Thoracic aorta (tissue), 2 donors: ENCODE measurements at places on chromosomes 13 and 19.

DNA sequence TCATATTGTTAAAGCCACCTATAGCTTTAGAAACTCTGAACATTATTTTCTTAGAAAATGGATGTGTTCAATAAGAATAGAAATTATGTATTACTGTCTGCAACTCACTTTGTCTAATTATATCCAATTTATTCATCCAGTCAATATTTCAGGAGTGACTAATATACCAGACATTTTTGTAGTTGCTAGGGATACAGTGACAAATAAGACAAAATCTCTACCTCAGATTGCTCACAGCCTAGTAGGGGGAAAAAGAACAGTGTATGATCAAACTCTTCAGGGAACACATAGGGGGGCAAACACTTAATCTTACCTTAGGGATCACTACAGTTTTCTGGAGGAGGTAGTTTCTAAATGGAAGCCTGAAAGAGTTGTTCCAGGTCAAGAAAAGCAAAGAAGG is 8.6 kb downstream of the BRCA2 start:
- H3K27me3 ChIP-seq: no peaks in the 10 kb centered on the region
- no peak overlapping the region for H3K4me3 ChIP-seq
- H3K4me1 ChIP-seq: peaks cover 6% of the 10 kb centered on the region
- peak overlapping the region; percentile 69 for H3K27ac ChIP-seq
- no peaks in the 10 kb centered on the region for H3K36me3 ChIP-seq
- no peak for DNase-seq

DNA sequence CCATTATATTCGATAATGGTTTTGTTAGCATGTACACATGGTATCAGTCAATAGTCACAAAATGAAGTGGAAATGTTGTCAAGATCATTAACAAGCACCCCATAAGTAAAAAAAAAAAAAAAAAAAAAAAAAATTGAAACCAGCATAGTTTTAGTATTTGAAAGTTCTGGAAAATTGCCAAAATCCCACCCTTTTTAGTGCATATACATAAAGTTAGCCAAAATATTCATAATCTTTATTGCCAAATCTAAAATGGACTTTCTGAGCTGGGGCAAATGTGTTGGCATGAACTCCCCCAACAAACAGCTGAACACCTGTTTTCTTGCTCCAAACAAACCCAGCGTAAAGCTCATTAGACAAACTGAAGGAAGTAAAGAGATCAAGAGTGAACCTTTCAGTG is 73.9 kb downstream of the MZT1 start:
- H3K36me3 ChIP-seq: no peaks in the 10 kb centered on the region
- no peak overlapping the region for H3K27ac ChIP-seq
- DNase-seq: no peak
- no peak overlapping the region for H3K4me3 ChIP-seq
- H3K27me3 ChIP-seq: no peaks in the 10 kb centered on the region

- no peaks in the 10 kb centered on the region for H3K27me3 ChIP-seq
- no peaks in the 10 kb centered on the region for H3K4me1 ChIP-seq
- no peak overlapping the region for H3K27ac ChIP-seq
- DNase-seq: no peak
- H3K4me3 ChIP-seq: no peak overlapping the region
- H3K36me3 ChIP-seq: no peaks in the 10 kb centered on the region
These were observed 142.2 kb downstream of the TBC1D4 start for GRCh38 chr13:75339635-75340374.

DNA sequence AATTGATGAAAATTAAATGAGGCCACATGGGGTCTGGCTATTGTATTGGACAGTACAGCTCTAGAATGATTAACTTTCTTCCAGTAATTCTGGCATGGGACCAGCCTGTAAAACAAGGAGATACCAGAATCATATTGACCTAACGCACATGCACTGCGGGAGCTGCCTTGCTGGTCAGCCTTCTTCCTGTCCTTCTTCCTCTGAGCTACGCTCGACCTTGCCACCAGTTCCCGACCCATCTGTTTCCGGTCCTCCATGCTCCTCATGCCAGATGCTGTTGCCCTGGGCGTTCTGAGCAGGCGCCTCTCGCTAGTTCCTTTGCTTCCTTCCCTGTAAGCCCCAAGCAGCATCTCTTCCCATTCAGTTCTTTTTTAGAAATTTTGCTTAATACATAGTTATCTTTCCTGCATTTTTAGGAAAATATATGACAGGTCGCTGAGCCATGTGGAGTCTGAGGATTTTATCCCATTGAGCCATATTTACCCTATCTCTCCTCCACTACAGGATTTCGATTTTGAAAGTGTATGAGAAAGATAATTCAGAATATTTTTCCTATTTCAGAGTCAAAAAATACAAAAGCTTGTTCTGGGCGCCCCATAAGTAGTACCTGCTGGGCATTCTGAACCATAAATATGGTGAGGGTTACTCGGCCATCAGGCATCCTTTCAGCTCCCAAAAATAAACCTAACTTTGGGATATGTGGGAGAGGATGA is 38.6 kb downstream of the TNFRSF19 start:
- peak overlapping the region; percentile 48 for H3K4me3 ChIP-seq
- peaks cover 8% of the 10 kb centered on the region for H3K4me1 ChIP-seq
- no peak overlapping the region for H3K27ac ChIP-seq
- no peaks in the 10 kb centered on the region for H3K36me3 ChIP-seq
- no peaks in the 10 kb centered on the region for H3K27me3 ChIP-seq

- no peak overlapping the region for H3K4me3 ChIP-seq
- peaks cover 3% of the 10 kb centered on the region for H3K36me3 ChIP-seq
- no peak for DNase-seq
- H3K4me1 ChIP-seq: no peaks in the 10 kb centered on the region
- H3K27me3 ChIP-seq: no peaks in the 10 kb centered on the region
- no peak overlapping the region for H3K27ac ChIP-seq
These were observed 43.2 kb downstream of the RCBTB2 start for GRCh38 chr13:48489666-48490065.

DNA sequence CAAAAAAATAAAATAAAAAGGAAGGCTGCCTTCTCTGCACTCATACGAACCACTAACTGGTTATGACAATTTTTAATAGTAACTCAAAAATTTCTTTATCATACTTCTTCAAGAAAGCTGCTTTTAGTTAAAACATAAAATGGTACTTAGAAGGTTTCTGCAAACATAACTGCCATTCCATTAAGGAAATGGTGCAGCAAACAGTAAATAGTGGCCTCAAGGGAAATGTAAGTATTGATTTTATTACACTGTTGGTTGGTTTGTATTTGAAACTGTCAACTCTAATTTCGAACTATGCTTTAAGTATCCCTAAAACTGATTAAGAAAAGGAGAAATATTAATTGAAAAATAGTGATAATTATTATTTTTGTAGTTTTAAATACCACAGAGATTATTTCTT is 278.0 kb downstream of the DACH1 start:
- H3K27ac ChIP-seq: no peak overlapping the region
- H3K36me3 ChIP-seq: no peaks in the 10 kb centered on the region
- no peak overlapping the region for H3K4me3 ChIP-seq
- no peaks in the 10 kb centered on the region for H3K27me3 ChIP-seq
- H3K4me1 ChIP-seq: no peaks in the 10 kb centered on the region

GRCh38 chr13:84843368-84843767 is 955.9 kb downstream of the SLITRK6 start:
- H3K36me3 ChIP-seq: no peaks in the 10 kb centered on the region
- DNase-seq: no peak
- no peaks in the 10 kb centered on the region for H3K4me1 ChIP-seq
- no peak overlapping the region for H3K4me3 ChIP-seq

DNA sequence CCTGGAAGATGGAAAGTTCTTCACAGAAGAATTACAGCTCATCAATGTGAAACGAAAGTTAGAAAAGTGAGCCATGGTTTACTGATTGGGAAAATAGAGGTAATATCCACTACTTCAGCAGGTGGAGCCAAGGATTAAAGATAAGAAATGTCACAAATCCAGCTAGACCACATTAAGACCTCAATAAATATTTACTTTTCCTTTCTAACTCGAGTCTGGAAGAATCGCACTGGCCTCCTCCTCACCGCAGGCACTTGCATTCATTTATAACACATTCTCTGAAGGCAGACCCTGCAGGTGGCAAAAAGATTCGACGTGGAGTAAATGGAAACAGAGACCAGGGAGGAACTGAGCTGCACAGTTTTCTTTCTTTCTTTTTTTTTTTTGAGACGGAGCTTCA is 7.4 kb downstream of the SLC35E1 start:
- H3K27me3 ChIP-seq: no peaks in the 10 kb centered on the region
- H3K36me3 ChIP-seq: peaks cover 23% of the 10 kb centered on the region
- no peak for DNase-seq
- H3K4me3 ChIP-seq: no peak overlapping the region

DNA sequence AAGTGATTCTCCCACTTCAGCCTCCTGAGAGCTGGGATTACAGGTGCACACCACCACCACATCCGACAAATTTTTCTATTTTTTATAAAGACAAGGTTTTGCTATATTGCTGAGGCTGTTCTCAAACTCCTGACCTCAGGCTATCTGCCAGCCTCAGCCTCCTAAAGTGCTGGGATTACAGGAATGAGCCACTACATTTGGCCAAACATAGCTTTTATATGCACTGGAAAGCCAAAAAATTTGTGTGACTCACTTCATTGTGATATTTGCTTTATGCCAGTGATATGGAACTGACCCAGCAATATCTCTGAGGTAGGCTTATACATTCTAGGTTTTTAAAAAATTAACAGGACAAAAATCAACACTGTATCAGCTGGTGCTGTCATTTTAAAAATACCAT is 26.8 kb upstream of the ACOD1 start:
- no peak overlapping the region for H3K27ac ChIP-seq
- no peak for DNase-seq
- H3K36me3 ChIP-seq: no peaks in the 10 kb centered on the region

DNA sequence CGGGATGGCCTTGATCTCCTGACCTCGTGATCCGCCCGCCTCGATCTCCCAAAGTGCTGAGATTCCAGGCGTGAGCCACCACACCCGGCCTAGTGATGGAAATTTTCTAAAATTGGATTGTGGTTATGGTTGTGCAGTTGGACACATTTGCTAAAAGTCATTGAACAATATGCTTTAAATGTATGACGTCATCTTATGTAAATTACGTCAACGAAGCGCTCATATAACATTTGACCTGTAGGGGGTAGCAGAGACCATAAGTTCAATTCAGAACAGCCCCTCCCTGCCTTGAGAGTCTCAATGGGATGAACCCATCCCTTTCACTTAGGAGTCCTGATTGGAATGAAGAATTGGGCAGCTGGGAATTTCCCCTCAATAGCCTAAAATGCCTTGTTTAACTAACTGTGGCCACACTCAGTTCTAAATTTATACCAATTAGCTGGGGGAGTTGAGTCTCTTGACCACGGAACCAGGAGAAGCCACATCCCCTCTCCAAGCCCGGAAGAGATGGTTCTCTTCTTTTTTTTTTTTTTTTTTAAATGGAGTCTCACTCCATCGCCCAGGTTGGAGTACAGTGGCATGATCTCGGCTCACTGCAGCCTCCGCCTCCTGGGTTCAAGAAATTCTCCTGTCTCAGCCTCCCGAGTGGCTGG is 15.2 kb upstream of the TLE6 start:
- no peak overlapping the region for H3K27ac ChIP-seq
- H3K27me3 ChIP-seq: no peaks in the 10 kb centered on the region
- DNase-seq: no peak
- H3K4me1 ChIP-seq: no peaks in the 10 kb centered on the region
- no peaks in the 10 kb centered on the region for H3K36me3 ChIP-seq

DNA sequence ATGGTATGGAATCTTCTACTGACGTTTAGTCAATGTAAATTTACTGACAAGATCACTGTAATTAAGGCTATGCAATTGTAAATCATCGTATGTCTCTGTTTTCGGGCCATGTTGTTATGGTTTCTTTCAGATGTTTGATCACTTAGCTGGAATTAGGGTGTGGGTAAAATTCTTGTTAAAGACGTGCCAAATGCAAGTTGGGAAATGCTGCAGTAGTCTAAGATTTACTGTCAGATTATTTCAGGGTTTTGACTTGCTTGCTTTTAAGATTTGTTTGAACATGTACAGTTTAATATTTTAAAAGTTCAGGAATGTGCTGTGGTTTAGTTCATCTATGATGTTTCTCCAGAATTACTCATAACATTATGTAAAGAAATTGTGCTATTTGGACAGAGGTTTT is 10.8 kb downstream of the NDFIP2 start:
- peaks cover 8% of the 10 kb centered on the region for H3K4me1 ChIP-seq
- H3K36me3 ChIP-seq: no peaks in the 10 kb centered on the region
- no peak overlapping the region for H3K27ac ChIP-seq
- no peak overlapping the region for H3K4me3 ChIP-seq
- no peak for DNase-seq

- no peak overlapping the region for H3K27ac ChIP-seq
- H3K27me3 ChIP-seq: no peaks in the 10 kb centered on the region
- no peak for DNase-seq
- no peaks in the 10 kb centered on the region for H3K36me3 ChIP-seq
These were observed 3.6 kb downstream of the ISOC2 start for GRCh38 chr19:55457683-55458457.

DNA sequence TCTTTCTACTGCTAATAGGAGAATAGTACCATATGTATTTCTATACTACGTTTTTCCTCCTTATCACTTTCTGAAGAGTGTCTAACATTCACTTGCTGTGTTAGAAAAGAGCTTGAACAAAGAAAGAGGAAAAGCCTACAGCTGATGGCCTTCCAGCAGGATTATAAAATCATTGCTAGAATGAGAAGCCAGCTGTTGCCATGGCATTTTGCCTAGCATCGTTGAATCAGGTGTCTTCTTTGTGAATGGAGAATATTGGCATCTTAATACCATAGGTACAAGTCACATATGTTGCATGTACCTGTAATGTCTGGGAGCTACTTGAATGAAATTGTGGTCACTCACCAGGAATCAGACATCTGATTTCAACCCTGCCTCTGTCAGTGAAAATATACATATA is 1174.9 kb downstream of the PCDH17 start:
- H3K27me3 ChIP-seq: no peaks in the 10 kb centered on the region
- no peak overlapping the region for H3K4me3 ChIP-seq
- H3K27ac ChIP-seq: no peak overlapping the region
- DNase-seq: no peak
- no peaks in the 10 kb centered on the region for H3K36me3 ChIP-seq
- no peaks in the 10 kb centered on the region for H3K4me1 ChIP-seq
